Foreskin fibroblast (primary cell): ENCODE measurements at places on chromosomes 4 and X.

- no peak for DNase-seq
Observed at GRCh38 chr4:10158333-10158942, 41.8 kb upstream of the WDR1 start.

GRCh38 chr4:54495641-54496040 is 162.1 kb upstream of the KIT start:
- DNase-seq, result no peak

GRCh38 chr4:24877868-24878635 is 34.8 kb downstream of the CCDC149 start:
- no peak for DNase-seq

- DNase-seq, result no peak
Observed at GRCh38 chrX:136497556-136498052, at the start of gene HTATSF1. Gene HTATSF1, plus strand, starts transcription at chrX:136497592. Its CDS starts 93 bp downstream, at chrX:136497685.

DNA sequence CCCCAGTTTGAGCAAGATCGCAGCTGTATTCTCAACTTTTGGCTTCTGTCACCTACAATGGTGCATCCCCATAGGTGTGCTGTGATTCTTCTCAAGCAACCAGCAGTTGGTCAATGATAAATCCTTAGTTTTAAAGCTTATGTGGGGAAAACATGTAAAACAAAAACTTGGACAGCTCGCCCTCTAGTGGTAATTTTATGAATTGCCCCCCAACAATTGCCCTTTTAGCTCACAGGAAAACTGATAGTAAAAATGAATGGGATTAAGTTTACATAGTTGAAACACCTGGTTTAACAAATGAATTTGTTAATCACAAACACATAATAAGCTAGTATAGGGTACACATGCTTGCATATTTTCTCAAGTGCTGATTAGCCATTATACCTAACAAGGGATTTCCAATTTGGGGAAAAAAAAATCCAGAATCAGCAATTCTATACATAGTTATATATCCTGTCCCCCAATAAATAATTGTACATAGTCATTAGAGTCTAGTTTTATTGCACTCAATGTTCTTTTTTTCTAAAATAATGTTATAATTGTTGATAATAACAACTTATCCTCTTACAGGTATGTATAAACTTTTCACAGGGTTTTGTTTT is 30.1 kb downstream of the TEX13A start:
- peak; percentile 50 for DNase-seq

DNA sequence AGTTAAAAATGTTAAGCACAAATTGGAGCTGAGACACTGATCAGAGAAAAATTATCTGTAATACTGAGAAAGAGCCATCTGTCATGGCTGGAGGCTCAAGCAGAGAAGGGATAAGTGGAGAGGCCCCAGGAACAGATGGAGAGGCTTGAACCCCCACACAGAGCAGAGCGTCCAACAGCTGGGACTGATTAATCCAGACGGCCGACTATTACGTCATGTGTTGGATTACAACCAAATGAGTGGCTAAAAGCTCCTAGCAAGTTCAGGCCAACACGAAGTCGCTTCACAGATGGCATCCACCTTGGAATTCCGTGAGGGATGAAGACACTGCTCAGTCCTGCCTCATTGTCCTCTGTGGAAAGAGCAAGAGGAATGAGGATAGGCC is 57.7 kb upstream of the ATXN3L start:
- DNase-seq, result peak; percentile 91

- DNase-seq, result no peak
Observed at GRCh38 chr4:73988061-73988460, at the start of gene PPBP. Gene PPBP, minus strand, starts transcription at chr4:73988190. Its CDS starts 87 bp downstream, at chr4:73988103.

- DNase-seq, result no peak
Observed at GRCh38 chr4:40033613-40034012, 23.0 kb upstream of the N4BP2 start.

DNA sequence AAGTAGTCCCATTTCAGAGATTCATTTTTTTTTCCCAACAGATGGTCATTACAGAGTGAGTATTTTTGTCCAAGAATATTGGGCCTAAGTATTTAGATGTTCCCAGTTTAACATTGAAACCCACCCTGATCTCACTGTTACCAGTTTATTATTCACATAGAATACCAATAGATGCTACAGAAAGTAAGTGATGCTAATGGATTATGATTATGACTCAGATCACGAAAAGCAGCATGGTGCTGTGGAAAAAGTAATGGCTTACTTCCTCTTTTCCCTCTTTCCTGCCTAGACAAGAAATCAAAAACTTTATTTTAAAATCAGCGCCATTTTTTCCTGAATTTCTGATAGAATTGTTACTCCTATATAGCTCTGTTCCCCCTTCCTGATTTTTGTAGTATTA is 51.9 kb downstream of the GSPT2 start:
- DNase-seq, result no peak

- DNase-seq, result no peak
Observed at GRCh38 chr4:139619644-139620043, 46.0 kb upstream of the MGST2 start.

DNA sequence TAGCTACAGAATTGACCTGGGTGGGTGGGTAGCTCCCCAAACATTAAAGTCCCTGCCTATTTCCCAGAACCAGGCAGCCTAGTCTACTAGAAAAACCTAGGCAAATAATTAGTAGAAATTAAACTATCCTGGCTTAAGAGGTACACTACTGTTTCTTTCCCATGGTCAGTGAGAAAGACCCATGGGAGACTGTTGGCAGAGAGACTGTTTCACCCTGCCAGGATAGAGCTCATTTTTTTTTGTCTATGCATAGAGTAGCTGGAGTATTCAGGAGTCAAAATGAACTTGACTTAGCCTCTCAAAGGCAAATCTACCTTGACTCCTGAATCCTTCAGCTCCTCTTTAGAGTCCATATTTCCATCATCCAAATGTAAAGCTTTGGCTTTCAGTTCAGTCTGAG is 107.0 kb upstream of the AR start:
- no peak for DNase-seq

DNA sequence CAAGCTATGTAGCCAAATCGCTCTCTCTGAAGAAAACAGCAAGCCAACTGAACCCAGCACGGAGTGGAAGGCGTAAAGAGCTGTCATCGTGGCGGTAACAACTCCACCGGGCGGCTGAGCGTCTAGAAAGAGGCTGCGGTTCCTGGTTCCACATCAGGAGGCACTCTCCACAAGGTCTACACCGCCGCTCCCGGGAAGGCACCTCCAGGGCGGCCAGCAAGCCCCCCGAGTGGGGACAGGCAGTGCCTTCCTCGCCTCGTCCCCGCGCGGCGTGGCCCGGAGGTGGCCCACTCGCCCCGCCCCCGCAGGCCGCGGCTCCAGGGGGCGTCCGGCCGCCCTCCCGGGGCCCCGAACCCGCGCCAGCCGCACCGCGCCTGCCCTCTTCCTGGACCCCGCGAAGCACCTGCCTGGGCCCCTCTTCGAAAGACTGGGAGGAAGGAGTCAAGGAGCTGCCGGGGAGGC is 755 bp downstream of the KLHL8 start:
- DNase-seq, result peak; percentile 58

- DNase-seq, result peak; percentile 64
Observed at GRCh38 chr4:53205970-53206369, 159.9 kb downstream of the SCFD2 start.

DNA sequence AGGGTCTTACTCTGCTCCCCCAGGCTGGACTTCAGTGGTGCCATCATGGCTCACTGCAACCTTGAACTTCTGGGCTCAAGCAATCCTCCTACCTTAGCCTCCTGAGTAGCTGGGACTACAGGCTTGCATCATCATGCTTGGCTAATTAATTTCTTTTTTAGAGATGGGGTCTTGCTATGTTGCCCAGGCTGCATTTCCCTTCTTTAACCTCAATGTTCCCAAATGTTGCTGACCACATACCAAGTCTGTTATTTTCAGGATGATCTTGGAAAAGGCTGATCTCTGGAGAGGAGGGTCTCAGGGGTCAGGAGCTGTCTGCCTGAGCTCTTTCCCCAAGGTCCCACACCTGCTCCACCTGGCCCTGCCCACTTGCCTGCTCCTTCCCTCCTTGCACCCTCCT is 13.0 kb downstream of the CACNA1F start:
- DNase-seq, result no peak

DNA sequence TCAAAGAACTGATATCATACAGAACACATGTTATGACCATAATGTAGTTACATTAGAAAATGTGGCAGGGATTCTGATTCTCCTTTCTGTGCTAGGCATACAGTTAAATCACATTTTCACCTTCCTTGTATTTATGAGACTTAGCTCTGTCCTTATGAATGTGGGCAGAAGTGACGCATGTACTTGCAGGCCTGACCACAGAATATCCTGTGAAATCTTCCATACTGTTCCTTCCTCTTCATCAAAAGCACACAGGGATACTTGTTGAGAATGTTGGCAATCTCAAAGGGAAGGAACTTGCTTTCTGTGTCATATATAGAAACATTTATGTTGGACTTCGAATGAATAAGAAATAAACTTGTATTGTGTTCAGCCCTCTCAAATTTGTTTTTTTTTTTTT is 17.2 kb upstream of the MYOZ2 start:
- peak; percentile 18 for DNase-seq

- peak; percentile 3 for DNase-seq
Observed at GRCh38 chr4:134544303-134544770, 342.7 kb upstream of the PABPC4L start.

DNA sequence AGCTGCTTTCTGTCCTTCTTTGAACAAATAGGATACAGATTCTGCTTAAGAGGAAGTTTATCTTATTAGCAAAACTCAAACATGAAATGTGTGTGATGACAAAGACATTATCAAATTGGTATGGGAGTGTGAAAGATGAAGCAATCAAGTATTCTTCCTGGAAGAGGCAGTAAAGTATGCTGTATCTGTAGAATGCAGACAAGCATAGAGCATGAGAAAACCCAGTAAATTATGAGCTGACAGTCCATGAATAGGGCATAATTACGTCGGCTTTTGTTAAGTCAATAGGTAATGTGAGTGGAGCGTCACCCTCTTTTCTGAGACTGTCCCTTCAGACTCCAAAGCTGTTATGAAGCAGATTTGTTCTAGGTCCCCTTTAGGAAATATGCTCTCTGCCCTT is 458.6 kb upstream of the NWD2 start:
- no peak for DNase-seq

- DNase-seq, result no peak
Observed at GRCh38 chrX:40164751-40165150, 67.0 kb upstream of the BCOR start.

DNA sequence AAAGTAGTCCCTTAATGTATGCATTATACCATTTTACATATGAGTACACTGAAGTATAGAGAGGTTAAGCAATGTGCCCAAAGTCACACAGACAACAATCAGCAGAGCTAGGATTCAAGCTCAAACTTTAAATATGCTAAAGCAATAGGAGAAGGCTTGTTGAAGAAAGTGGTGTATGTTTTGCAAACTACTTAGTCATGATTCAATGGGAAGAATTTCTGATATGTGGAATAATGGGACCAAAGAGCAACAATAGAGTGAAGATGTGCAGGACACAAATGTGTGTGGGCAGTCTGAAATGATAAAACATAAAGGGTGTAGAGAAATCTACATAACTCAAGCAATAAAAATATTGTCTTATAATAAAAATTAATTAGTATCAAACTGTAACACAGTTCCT is 109.0 kb upstream of the ARSJ start:
- peak; percentile 28 for DNase-seq

GRCh38 chr4:150368667-150369066 is 213.3 kb upstream of the MAB21L2 start:
- DNase-seq, result no peak

- no peak for DNase-seq
Observed at GRCh38 chr4:75841641-75842520, 60.4 kb downstream of the PPEF2 start.

DNA sequence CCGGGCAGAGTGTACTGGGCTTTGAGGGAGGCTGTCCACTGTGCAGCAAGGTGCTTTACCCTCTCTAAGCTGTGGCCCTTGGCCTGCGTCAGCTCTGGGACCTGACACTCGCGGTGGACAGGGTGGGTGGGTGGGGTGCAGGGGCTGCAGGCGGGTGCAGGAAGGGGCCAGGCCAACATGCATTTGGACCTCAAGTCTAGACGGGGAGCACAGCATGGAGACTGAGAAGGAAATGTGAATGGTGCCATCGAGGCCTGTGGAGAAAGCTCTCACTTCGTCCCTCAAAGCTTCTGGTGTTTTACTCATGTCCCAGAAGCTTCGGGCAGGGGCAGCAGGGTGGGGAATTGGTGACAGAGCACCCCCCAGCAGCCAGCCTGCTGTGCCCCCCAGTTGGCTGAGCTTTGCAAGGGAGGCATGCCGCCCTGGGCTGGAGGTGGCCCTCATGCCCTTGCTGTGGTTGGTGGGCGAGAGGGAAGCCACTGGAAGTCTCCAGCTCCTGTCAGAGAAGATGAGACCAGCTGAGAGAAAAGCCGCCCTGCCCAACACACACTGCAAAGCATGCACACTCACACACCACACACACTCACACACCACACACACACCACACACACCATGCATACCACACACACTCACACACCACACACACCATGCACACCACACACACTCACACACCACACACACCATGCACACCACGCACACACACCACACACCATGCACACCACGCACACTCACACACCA is 12.3 kb downstream of the PNMA6E start:
- no peak for DNase-seq

GRCh38 chrX:5307416-5307815 is 921.3 kb downstream of the NLGN4X start:
- DNase-seq, result no peak

GRCh38 chrX:48938721-48939425 is 18.5 kb downstream of the OTUD5 start:
- DNase-seq, result no peak

DNA sequence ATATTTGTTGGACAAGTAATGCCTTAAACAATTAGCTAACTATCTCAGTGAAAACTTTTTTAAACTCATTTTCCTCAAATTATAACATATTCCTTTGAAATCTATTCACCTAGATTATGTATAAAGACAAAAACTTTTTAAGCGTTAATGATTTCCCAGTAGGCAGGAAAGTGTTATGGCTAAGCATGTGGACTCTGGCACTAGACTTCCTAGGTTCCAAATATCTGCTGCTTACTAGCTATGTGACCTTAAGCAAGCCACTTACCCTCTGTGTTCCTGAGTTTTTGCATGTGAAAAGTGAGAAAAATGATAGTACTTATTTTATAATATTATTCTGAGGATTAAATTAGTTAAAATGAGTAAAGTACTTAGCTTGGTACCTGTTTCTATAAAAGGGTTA is 301.8 kb downstream of the STPG2 start:
- no peak for DNase-seq

DNA sequence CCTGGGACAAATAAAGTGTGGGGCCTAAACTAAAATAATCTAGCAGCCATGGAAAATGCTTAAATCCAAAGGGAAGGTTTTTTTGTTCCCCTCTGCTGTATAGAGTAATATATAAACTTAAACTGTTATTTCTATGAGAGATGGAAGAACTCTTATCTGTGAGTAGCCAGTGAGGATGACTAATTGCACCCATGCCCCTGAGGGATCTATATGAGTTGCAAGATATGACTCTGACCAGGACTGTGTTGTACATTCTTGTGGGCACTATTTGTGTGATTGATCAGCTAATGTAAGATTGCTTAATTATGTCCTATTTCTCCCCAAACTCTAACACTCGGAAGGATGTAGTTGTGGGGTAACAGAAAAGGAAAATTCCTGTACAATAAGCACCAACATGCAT is 35.2 kb upstream of the AMBN start:
- DNase-seq, result no peak

- no peak for DNase-seq
Observed at GRCh38 chr4:175635546-175635945, 176.5 kb downstream of the GPM6A start.

GRCh38 chr4:186700746-186701145 is 22.9 kb downstream of the FAT1 start:
- peak; percentile 58 for DNase-seq

GRCh38 chr4:9765091-9765490 is 16.3 kb upstream of the DRD5 start:
- no peak for DNase-seq

GRCh38 chrX:150253959-150254620 is 109.0 kb upstream of the MAMLD1 start:
- no peak for DNase-seq

GRCh38 chrX:10087391-10087790 is 69.4 kb upstream of the CLCN4 start:
- no peak for DNase-seq
